Brain microvascular endothelial cell (primary cell): ENCODE measurements at places on chromosomes 1 and 21.

GRCh38 chr1:6271006-6271405, 10.1 kb upstream of the GPR153 start:
- DNase-seq = no peak

DNA sequence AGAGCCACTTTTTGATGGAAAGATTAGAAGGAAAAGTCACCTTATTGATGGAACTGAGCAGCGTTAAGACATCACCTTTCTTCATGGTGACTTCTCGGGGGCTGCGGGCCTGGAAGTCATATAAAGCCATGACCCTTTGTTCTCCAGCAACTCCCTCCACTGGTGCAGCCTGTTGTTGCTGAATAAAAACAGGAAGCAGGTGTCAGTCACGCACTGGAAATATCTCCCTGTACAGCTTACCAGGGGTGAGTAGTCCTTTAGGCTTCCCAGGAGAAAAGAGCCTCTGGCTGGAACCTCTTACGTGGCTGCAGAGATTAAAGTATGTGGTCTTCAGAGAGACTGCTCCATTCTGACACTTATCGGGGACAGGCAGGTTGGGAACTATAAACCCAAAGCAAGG, 31.9 kb downstream of the SPTA1 start:
- DNase-seq = no peak

DNA sequence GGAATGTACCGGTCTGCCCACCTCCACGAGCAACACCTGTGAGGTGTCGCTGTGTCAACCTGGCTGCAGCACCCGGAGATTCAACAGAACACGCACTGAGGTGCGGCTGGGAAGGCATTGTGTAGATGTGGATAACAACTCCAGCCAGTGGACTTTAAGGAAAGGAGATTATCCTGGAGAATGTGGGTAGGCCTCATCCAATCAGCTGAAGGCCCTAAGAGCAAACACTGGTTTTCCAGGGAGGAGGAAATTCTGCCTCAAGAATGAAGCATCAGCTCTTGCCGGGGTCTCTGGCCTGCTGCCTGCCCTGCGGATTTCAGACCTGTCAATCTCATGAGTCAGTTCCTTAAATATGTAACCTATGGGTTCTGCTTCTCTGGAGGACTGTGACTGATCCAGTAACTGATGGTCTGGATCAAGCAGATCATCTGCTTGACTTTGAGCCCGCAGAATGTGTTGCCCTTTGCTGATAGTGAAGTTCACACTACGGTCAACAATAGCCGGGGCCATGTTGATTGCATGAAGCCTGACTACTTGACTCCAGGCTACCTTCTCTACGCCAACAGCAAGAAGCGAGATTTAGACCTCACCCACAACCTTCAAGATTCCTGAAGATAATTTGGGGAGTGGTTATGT, 15.9 kb upstream of the PRDM15 start:
- peak; percentile 93 for DNase-seq

DNA sequence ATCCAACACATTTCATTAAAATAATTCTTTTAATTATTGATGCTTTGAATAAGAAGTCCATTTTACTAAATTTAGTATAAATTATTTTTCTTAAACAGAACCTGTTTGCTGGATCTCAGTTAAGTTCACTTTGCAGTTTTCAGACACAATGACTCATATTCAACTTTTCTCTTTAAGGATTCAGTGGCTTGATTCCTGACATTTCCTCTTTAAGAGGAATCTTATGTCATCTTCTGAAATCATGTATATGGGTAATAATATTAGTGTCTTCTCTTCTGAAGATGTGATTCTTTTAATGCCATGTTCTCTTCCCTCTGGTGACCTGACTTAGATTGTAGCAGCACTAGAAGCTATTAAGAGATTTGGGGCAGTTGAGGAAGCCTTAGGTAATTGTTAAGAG, 12.6 kb downstream of the CREG1 start:
- no peak for DNase-seq

- peak; percentile 16 for DNase-seq
Observed at GRCh38 chr1:69421286-69421685, 146.4 kb upstream of the LRRC7 start.

DNA sequence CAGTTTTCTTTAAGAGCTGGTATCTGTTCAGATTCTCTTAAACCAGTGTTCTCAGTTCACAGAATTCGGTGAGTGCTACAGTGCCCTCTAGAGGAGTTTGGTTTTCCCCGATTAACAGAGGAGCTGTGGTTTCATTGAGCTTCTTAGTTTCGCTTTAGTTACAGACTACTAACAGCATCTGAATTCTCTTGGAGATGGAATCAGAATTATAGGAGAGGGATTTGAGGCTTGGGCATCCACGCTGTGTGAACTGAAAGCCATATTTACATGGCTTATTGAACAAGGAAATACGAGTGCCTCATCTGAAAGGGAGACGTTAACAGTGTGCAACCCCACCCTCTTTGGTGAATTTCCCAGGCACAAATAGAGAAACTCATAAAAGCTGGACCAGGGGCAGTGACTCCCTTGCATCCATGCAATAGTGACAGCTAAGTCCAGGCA, 202.0 kb downstream of the USH2A start:
- DNase-seq = peak; percentile 70

DNA sequence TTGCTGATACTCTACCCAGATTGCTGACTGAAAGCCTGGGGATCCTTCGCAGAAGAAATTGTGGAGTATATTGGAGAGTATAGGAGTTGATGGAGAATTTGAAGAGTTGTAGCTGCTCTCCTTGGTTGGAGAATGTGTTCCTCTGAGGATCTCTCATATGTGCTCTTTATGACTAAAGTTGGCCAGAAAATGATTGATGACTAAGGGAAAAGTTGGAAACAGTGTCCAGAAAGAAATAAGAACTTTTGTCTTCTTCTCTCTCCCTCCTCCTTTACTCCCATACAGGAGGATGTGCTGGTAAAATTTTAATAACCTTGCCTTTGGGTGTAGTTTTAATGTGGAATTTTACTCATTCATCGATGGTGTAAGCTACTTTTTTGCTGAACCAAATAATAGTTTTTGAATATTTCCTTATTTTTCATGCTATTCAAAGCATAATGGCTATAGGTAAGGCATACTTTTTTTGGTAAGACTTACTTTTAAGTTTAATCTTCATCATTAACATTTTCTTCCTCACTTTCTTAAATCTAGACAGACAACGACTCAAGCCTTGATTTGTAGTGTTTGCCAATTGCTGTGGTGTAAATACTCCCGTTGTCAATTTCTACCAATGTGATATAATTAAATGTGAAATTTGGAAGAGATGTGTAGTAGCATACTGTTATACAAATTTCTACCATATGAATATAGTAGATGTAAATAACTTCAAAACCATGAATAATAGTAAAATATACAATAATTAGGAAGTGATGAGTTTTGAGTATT, 13.7 kb downstream of the C1orf141 start:
- no peak for DNase-seq

GRCh38 chr1:77744576-77744975, 15.1 kb downstream of the USP33 start:
- no peak for DNase-seq

DNA sequence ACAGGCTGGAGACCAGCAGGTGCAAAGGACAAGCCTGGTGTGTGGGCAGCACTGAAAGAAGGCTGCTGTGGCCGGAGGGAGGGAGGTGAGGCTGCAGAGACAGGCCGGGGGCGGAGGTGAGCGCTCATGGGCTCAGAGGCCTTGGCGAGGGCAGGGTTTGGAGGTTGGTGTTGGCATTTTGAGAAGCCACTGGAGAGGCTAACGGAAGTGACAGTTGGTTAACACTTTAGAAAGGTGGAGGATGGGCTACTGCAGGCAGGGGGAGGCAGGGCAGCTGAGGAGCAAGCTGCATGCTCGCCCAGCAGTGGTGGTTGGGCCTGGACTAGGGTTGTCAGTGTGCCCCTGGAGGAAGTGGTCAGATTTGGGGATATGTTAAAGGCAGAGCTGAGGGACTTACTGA, 37.5 kb downstream of the QSOX1 start:
- no peak for DNase-seq
